ENCODE measurements at places on chromosomes 13 and 19. TPM values are rescaled to one million over a fixed set of nuclear protein-coding genes. Genes with fewer than 3 reads are reported as not detected.

DNA sequence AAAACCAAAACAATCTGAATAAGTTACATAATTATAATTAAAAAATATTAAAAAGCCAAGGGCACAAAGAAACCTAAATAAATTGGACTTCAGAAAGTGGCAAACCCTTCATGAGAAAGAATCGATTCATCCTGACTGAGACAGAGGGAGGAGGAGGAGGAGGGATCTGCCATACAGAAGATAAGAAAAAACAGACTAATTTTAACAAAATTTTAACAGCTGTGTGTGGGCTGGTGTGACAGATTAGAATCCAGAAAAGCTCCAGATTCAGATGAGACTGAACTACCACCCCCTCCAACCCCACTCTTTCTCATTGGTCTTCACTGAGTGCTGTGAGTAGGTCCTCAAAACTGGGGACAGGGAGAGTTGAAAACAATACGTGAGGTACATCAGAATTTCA is 111.5 kb upstream of the HTR2A start:
- DNase-seq, result no peak

The BEST2 gene
- total RNA-seq, result not detected

DNA sequence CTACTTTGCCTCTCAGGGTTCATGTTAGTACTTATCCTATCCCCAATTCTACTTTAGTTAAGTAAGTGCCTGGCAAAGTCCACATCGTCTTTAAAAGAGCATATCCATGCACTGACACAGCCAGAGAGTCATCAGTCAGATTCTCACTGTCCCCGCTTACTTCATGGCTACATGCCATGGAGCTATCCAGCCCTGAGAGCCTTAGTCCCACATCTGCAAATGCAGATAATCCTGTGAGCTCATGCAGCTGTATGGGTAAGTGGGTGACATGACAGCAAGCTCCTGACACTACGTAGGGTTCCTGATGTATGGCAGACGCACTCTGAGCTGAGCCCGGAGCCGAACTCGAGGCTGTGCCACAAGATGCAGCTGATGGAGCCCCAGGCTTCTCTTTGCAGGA is 661.5 kb downstream of the LIG4 start:
- no peak for DNase-seq

GRCh38 chr13:75715601-75716523 is 79.7 kb downstream of the LMO7 start:
- peak; percentile 64 for DNase-seq

The RINL gene
- total RNA-seq, result 11.7 TPM

- DNase-seq, result no peak
These were observed 31.1 kb downstream of the SLC7A1 start for GRCh38 chr13:29564373-29564772.

- no peak for DNase-seq
These were observed 34.5 kb downstream of the SOX21 start for GRCh38 chr13:94677799-94678198.

GRCh38 chr13:20580257-20580656 is 13.3 kb downstream of the IFT88 start:
- DNase-seq, result no peak

- DNase-seq, result no peak
These were observed 51.3 kb upstream of the GAS6 start for GRCh38 chr13:113915012-113915763.

GRCh38 chr13:61873717-61874116 is 458.1 kb upstream of the PCDH20 start:
- DNase-seq, result no peak

GRCh38 chr13:108342369-108343289 is 73.1 kb downstream of the TNFSF13B start:
- DNase-seq, result peak; percentile 43

The SIGLEC6 gene
- total RNA-seq, result not detected

GRCh38 chr19:16380314-16380695 is 55.7 kb downstream of the KLF2 start:
- DNase-seq, result no peak

GRCh38 chr19:21611659-21612402 is 106.4 kb downstream of the ZNF429 start:
- DNase-seq, result no peak

DNA sequence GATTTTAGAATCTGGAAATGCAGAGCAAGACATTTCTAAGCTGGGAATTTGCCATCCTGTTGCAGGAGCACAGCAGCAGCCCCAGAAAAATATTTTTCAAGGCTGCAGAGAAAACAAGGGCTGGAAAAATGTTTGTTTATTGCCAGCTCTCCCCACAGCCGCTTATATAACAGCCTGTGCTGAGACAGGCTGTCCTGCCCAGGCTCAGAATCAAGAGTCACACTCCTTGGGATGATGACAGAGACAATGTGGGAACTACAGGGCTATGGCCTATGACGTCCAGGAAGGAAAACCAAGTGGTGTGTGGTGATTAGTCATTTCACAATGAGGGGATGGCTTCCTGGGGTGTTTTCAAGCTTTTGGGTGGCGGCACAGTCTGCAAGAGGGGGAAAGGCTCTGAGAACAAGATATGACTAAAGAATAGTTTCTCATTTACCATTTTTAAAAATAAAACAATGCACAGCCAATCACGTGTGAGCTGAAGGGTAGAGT is 136.3 kb upstream of the SERP2 start:
- DNase-seq, result peak; percentile 96

DNA sequence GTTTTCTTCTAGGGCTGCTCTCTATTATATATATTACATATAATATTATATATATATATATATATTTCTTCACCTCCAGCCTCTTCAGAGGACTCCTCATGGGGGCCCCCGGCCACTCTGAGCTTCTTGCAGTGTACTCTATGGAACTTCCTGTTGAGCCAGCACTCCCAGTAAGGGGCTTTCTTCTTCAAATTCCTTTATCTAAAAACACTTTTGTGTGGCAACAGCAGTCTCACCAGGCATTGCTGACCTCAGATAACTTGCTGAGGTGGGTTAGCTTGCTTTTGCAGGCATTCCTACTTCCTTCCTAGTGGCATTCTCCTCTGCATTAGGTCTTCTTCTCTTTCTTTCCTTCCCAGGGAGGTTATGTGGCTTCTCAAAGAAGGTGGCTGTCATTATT is 381.5 kb downstream of the MYO16 start:
- no peak for DNase-seq

DNA sequence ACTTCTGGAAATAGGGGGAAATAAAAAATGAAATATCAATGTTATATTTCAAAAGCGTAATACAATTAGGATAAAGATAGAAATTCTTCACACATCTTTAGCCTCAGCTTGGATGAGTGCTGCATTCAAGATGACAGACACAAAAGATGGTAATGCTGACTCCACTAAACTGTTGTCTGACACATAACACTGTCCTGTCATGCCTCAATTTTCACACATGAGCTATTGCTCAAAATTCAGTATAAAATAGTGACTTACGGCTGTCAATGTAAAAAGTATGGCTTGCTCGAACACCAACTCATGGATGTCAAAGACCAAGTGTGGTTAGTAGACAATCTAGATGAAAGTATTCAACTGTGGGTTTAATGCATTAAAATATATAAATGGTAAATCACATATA is 94.5 kb downstream of the KLF12 start:
- DNase-seq, result no peak

The ZIC2 gene
- under 0.01 TPM for total RNA-seq

The CBARP gene
- 1.2 TPM for total RNA-seq

DNA sequence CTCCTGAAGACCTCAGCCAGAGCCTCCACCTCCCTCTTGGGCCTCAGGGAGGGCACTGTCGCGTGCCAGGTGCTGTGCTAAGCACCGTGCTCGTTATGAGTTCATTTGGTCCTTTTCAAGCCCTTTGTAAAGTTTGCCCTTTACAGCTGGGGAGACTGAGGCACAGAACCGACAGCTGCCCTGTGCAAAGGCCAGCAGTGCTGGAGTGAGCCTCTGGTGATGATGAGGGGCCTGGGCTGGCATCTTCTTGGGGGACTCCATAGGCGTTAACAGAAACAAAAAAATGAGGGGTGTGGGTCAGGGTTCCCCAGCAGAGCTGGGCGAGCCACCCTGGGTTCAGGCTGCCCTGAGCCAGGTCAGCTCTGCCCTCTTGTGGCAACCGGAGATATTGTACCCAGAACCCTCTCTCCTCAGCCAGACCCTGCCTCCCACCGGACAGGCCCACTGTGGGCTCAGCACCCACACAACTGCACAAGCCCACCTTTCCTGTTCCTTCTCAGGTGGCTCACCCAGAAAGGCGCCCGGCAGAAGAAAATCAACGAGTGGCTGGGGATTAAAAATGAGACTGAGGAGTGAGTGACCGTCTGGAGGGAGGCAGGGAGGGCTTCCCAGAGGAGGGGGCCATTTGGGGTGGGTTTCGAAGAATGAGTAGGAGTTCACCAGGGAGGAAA is 5.5 kb upstream of the IFI30 start:
- peak; percentile 47 for DNase-seq

The CKM gene
- under 0.01 TPM for total RNA-seq

- DNase-seq, result no peak
These were observed 312 bp downstream of the CAPS start for GRCh38 chr19:5914358-5914774.

The DMKN gene
- total RNA-seq, result not detected

DNA sequence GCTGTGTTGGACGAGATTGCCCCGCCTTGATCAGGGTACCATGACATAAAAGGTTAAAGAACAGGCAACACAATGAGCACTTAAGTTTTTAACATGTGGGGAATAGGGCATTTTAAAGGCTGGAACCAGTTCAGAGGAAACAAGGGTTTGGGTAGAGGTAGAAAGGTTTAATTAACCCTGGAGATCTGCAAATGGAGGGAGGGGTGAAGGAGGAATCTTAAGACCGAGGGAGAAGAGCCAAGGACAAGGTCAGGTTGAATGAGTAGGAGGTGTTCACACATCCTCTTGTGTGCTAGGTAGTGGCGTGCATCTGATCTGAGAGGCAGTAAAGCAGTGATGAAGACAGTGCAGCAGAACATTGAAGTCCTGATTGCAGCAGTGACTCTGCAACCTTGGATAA is 28.5 kb downstream of the SKA3 start:
- no peak for DNase-seq

DNA sequence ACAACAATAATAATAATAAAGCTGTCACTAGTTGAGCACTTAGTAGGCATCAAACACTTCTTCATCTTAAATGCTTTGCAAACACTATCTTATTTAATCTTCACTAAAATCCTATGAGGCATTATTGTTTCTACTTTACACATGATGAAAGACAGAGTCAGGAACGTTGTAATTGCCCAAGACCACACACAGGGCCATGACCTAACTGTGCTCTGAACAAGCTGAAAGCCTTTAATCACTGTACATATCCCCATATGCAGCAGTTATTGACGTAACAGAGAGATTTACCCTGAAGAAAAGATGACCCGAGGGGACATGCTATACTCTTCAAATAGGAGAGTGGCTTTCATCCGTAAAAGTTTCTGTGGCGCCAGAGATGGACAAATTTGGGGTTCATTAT is 53.0 kb downstream of the SACS start:
- no peak for DNase-seq

DNA sequence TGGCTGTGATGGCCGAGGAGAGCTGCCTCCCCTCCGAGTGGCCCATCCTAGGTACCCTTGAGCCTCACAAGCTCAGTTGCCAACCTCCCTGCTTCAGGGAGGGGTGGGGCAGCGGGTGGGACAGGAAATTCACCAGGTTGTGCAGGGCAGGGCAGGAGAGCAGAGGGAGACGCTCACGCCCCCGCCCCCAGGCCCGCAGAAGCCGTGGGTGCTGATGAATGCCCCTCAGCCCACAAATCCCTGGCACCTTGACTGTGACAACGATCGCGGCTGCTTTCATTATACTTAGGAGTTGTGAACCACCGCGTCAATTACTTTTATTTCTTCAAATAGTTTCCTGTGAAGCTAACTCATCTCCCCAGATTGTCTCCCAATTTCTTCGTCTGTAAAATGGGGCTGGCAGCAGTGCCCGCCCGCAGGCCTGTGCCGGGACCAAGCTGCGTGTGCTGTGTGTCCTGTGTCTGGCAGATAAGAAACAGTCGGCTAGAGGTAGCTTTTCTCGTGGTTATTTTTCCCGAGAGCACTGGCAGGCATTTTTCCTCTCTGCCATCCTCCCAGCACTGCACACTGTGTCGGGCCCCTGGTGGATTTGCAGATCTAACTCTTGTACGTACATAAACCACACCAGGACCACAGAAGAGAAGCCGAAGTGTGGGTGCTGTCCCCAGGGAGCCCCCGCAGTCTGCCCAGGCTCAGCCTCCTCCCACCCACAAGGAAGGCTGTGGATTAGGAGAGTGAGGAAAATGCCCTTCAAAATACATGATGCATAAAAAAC is 7.9 kb upstream of the RASA3 start:
- no peak for DNase-seq

DNA sequence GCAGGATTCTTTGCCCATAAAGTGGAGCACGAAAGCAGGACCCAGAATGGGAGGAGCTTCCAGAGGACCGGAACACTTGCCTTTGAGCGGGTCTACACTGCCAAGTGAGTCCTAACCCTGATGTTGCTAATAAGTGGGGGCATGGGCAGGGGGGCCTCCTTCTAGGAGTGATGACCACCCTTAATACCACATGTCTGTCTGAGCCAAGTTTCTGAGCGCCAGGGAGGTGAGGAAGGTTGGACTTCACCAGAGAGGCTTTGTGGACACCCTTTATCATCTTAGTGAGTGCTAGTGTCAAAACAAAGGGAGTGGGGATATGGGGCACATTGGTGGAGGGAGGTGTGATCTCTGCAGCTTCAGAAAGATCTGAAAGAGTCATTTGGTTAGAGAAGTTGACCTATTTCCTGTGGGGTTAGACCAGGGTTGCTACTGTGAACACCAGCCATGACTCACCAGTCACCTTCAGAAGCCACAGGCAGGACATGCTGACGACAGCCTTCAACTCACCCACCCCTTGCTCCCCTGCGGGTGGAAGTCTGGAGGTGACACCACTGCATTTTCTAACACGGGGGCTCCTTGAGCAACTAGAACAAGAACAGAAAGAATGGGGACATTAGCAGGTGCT is 8.8 kb downstream of the ALOX5AP start:
- DNase-seq, result no peak

DNA sequence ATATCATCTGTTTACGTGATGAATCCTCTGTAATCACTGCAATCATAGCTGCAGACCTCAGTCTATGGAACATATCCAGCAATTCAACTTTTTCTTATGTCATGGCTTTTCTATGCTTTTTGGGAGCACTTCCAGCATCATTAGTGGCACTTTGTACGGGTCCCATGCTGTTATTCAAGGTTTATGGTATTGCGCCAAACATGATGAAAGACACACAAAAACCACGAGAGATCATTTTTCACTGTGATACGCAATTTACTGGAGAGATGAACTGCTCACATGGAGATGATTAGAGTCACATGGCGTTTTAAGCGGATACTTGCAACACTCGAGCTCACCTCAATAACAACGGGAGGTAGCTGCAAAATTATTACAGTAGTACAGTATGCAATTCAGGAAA is 2101.7 kb upstream of the PCDH20 start:
- DNase-seq, result no peak

GRCh38 chr19:12453495-12453894 is 12.7 kb upstream of the ZNF443 start:
- no peak for DNase-seq

DNA sequence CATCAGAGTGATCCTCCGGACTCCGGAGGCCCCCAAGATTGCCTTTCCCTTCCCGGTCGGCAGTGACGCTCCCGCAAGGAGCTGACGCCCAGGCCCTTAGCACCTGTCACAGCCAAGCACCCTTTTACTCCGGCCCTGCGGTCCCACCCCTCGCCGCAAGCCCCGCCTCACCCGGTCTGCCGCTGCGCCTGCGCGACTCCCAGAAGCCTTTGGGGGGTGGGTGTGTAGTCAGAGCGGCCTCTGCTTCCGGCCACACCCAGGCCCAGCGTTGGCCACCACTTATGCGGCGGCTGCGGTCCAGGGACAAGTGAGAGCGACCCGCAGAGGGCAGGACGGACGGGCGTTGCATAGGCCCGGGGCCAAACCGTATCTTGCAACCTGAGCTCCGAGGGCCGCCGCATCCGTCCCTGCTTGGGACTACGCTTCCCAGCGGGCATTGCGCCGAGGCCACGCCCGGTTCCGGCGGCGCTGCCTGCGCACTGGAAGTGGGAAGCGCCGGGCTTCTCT is 441 bp upstream of the ZFP28 start:
- peak; percentile 94 for DNase-seq

Data from lung microvascular endothelial cell (primary cell).